ENCODE measurements at places on chromosomes 16 and 17.
A peak's percentile ranks its signal among the peaks of the same experiment; 100 is the strongest.

GRCh38 chr16:79097771-79098170, 502.8 kb downstream of the MAF start:
- DNase-seq: no peak

- no peak for DNase-seq
Measured at GRCh38 chr17:50332196-50332595, 13.7 kb upstream of the XYLT2 start.

DNA sequence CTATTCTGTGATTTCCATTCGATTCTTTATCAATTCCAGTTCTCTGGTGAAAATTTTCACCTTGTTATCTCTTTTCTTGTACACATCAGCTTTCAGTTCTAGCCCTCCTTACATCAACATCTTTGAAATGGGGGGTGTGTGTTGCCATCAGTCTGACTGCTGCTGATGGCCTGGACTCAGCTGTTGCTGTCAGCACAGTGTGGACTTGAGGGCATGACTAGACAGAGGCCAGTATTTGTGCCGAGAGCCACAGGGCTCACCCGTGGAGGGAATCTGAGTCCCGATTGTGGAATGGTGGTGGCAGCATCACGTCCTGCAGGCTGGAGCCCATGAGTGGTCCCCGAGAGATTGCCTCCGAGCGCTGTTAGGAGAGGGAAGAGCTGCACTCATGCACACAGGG, 114.2 kb downstream of the RPTOR start:
- DNase-seq: no peak

GRCh38 chr16:10123141-10123540, 59.1 kb downstream of the GRIN2A start:
- no peak for DNase-seq

DNA sequence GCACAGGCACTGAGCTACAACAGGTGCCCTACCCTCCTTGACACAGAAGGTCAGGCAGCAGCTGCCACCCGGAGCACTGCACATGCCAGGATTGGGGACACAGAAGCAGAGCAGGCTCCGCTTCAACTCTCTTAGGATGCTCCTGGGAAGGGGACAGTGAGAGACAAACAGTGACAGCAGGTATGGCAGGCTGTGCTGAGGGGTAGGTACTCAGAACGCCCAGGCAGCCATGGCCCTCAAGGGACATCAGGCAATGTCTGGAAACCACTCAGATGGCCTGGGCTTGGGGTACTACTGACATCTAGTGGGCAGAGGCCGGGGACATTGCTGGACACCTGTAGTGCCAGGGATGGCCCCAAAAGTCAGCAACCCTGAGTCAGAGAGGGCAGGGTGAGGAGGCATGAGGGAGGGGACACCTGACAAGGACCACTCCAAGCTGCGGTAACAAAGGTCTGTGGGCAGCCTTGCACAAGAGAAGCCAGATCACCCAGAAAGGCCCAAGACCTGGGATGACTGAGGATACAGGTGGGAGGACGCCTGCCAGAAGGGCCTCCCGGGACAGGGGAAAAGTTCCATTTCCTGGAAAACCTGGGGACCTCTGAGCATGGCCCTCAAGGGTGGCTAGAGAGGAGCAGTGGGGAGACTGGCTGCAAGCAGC, 21.2 kb downstream of the PEMT start:
- peak; percentile 39 for DNase-seq

DNA sequence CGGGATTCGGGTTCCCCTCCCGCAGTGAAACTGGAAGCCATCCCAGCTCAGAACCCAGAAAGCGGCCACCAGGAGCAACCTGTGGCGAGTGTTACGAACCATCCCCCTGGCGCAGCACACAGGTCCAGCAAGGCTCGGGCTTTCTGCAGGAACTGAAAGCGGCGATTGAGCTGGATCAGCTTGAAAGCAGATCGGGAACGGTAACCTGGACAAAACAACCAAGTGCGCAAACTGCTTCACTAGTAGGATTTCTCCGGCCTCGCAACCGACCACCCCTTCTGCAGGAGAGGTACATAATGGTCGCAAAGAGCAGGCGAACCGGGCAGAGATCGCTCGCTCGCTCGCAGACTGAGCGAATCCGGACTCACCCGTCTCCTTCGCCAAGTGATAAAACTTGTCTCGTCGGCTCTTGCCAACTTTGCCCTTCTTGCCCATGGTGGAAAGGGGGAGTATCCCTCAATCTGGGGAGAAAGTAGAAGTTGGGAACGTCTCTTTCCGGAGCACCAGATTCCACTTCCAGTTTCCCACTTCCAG, 696 bp upstream of the PSMC5 start:
- DNase-seq: peak; percentile 29

DNA sequence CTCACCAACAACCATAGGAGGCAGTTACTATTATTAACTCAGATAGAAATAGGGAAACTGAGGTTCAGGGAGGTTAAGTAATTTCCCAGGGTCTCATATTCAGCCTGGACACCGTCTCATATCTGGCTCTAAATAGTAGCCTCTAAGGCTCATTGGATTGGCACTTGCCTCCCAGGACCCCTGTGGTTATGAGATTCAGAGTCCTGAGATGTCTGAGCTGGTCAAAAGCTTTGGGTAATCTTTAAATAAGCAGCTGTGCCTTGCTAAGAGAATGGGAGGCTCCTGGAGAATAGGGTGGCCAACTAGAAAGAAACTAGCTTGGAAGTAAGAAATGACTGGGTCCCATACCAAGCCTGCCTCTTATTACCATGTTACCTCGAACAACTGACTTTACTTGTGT, 50.3 kb upstream of the CRHR1 start:
- DNase-seq: no peak

- DNase-seq: no peak
Measured at GRCh38 chr16:85205747-85206471, 93.6 kb upstream of the CIBAR2 start.

DNA sequence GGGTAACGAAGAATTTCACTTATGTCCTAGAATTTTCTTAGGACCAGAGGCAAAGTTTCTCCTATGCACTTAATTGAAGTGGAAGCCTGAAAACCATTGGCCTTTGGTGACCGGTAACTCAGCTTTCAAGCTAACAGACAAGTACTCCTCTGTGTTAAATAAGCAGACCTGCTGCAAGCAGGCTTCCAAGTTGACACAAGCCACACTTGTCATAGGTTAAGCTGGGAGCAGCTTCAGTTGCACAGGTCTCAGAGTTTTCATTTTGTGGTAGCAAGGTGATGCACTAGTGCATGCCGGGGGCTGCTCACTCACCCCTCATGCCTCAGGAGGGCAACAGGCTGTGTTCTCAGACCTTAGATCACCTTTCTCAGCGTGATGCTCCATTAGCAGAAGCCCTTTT, 399.9 kb downstream of the UTP18 start:
- DNase-seq: no peak

GRCh38 chr17:19780846-19781245, 32.7 kb upstream of the ALDH3A1 start:
- DNase-seq: no peak

DNA sequence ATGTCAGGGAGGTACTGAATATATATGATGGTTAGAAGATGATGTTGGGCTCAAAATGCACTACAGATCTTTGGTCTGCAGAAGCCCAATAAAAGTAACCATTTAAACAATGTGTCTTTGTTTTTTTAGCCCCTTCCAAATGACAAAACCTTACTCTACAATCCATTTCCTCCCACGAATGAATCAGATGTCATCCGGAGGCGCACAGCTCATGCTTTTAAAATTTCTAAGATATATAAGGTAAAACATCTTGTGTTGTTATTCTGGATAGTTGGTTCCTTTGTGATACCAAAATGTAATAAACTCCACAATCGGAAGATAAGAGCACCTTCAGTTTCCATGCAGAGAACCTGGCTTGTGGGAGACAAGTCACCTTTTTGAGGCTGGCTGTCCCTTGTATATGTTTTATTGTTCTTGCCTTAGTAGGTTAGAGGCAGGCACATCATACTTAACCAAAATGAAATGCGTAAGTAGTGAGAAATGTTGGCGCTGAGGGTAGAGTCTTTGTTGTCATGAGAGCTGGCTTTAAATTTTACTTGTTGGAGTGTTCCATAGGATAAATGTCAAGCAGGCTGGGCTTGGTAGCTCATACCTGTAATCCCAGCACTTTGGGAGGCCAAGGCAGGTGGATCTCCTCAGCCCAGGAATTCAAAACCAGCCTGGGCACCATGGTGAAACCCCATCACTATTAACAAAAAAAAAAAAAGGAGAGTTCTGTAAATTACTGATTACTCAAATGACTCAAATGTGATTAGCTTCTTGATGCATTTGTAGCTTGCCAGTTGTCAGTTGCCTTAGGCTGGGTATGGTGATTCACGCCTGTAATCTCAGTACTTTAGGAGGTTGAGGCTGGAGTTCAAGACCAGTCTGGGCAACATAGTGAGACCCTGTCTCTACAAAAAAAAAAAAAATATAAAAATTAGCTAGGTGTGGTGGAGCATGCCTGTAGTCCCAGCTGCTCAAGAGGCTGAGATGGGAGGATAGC, 19.7 kb upstream of the SNTB2 start:
- DNase-seq: no peak

GRCh38 chr16:73034374-73034773, 13.6 kb downstream of the ZFHX3 start:
- no peak for DNase-seq

GRCh38 chr17:5587438-5588032, 3.2 kb upstream of the NLRP1 start:
- peak; percentile 48 for DNase-seq

DNA sequence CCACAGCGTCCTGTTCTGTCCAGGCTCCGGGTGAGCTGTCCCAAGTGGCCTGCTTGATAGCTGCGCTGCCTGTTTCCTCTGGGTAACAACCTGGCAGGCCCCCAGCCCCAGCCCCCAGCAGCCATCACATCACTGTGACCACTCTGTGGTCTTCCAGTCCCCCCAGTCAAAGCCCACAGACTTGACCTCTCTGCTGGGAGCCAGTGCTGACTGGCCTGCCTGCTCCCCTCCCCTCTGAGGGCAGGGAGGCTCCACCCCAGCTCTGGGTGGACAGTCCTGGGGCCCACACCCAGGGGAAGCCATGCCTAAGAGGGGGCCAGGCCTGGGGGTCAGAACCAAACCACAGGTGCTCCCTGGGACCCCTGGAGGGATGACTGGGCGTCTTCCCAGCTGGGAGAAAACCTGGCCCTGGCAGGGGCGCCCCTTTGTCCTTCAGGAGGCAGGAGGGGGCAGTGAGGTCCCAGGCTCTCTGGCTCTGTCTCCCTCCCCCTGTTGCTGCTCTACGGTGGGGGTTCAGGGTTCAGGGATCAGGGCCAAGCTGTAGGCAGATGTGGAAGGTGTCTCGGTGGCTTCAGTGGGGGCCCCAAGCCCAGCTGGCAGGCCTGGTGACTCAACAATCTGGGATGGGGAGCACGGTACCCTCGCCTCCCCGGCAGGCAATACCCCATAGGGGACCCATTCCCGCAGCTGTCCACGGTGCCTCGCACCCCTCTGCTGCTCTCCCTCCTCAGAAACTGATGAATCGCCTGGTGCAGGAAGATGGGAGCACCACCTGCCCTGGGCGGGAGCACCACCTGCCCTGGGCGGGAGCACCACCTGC, 1.8 kb upstream of the SLC16A3 start:
- DNase-seq: no peak

DNA sequence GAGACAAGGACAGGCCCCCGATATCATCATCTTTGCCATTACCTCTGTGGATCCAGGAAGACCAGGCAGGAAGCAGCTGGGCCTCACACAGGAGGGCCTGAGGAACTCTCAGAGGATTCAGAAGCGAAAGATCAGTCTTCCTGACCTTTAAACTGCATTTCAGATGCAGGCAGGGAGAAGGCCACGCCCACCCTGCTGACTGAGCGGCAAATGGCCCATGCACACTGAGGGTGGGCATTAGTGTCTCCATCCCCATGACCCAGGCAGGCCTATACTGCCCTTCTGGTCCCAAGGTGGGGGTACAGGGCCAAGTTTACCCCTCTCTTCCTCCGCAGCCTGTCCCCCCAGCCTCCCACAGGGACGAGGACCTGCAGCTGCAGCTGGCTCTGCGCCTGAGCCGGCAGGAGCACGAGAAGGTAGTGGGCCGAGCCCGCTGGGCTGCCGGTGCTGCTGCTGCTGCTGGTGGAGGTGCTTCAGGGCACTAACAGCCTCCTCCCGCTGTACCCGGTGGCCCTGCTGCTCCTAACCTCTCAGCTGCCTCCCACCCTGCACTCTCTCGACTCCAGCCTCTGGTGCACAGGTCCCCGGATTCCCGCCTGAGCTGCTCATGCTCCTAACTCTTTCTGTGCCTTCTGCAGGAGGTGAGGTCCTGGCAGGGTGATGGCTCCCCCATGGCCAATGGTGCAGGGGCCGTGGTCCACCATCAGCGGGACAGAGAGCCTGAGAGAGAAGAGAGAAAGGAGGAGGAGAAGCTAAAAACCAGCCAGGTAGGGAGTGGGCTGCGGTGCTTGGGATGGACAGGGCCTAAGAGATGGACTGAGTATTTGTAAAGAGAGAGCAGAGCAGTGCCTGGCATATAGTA, 6.2 kb downstream of the EPN3 start:
- no peak for DNase-seq

DNA sequence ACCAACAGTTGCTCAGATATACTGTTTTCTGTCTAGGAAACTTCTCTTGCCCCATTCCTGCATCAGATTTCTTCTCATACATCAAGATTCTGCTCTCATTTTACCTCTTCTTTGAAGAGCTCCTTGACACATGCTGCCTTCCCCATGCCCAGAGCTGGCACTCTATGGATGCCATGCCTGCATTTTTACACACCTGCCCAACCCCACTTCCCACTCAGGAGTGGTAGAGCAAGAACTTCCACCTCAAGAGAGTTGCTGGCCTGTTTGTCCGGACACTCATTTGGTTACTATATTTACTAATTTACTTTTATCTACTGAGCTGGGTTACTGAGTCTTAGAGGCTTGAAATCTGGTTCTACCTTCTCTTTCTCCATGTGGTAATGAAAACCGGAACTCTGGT, 98.3 kb upstream of the HLF start:
- DNase-seq: no peak
